ENCODE measurements at places on chromosomes 12 and 14.

DNA sequence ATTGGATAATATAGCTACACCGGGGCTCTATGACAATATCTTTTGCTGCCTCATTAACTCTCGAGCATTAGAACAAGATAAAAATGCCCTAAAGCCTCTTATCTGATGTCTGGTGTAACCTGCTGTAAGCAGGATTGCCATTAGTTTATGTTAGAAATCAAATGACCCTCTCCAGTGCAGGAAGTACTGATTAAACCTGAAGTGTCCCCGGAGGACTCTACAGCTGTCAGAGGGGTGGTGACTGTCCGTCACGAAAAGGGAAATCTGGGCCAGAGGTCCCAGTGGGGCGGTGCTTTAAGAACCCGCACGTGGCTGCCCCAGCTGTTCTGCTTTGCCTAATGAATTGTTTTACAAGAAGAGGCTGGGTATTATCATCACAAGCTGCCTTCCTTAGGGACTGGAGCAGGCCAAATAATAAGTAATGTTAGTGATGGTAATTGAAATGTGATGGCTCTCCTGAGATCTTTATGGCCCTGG lies 55.7 kb downstream of the LIN52 start:
- DNase-seq = no peak

DNA sequence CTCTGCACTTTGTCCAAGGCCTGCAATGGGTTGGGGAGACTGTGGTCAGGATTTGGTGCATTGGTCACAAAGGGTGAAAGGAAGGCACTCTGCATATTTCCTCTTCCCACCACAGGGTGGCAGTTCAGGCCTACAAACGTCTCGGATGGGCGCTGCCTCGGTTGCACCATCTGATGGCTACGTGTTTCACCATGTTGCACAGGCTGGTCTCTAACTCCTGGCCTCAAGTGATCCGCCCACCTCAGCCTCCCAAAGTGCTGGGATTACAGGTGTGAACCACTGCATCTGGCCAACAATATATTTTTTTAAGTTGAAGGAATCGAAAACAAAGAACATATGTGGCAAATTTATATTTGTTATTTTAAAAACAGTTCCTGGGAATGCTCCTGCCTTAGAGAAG lies 35.1 kb downstream of the TMBIM6 start:
- DNase-seq = peak; percentile 31

- no peak for DNase-seq
These were observed 235.8 kb downstream of the SSPN start for GRCh38 chr12:26431211-26431610.

GRCh38 chr12:107441665-107442300 lies 243.8 kb upstream of the PWP1 start:
- DNase-seq = no peak
